ENCODE measurements at places on chromosomes 1 and 21.

- DNase-seq: no peak
These were observed 635.7 kb downstream of the KIF26B start for GRCh38 chr1:245790441-245790840.

GRCh38 chr1:116486424-116486823, 84.4 kb downstream of the CD58 start:
- no peak for DNase-seq

- DNase-seq: no peak
These were observed 290.3 kb upstream of the ADAMTS5 start for GRCh38 chr21:27257226-27257625.

DNA sequence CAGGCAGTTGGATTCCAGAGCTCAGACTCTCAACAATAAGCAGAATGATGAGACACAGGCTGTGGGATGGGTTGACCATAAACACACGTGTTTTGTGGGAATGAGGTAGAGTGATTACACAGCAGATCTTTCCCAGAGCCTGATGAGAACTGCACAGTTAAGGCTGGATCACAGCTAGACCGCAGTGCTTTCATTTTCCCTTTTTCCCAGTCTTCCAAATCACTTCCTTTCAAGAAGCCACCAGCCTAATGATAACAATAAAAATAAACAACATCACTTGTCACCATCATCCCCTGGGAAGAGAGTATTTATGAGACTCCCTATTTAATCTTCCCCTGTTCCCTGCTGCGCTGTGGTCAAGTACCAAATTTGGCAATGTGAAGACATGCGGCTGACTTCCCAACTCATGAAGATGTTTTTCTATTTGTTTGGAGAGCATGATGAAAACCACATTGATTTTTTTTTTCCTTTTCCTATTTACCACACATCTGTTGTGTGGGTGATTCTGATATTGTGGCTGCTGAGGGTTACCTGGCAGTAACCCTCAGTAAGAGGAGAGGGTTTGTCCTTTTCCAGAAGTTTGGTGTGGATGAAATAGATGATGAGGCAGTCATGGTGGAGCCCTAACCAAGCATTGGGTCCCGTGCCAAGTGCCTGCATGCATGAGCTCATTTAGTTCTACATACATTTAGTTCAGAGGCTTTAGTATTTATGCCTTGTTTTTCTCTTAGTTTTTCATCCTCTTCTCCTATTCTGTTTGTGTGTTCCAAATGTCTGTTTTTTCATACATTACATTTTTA, 248.9 kb upstream of the HOOK1 start:
- no peak for DNase-seq

DNA sequence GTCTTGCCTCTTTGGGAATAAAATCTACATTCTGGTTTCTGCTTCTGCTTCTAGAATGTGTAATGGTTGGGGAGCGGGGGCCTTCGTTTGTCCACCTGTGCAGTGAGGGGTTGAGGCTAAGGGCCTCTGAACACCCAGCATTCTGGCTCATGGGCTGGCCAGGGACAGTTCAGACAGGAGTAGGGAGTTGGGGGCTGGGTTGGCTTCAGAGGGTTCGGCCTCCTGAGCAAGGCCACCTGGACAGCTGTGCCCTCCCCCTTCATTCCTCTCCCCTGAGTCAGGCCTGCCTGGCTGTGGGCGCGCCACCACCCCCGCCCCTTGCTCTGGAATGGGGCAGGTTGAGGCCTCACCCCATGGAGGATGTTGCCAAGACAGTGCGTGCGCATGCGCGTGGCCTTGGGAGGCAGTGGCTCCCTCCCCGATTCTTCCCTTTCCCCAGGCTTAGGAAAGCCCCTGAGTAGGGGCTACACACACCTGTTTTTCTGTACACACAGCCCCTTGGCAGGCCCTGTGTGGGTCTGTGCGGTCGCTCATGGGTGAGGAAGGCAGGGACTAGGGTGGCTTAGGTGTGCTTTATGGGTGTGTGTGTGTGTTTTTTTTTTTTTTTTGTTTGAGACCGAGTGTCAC, 57.0 kb downstream of the YARS1 start:
- DNase-seq: no peak

DNA sequence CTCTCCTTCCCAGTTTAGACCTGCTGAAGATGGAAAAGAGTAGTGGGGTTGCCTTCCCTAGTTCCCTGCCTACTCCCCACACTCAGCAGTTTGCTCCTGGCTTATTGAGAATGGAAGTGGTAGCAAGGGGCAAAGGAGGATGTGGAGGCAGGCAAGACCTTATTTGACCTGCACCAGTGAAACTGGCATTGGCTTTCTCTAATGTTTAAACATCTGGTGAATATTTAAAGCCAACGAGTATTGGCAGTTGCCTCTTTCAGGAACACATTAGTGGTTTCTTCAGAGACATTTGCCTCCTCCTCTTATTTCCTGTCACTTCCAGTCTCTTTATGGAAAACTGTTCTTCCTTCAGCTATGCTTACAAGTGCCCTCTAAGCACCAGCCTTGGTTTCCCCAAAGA, 62.4 kb upstream of the VAV3 start:
- DNase-seq: no peak

- DNase-seq: no peak
These were observed 3.0 kb upstream of the SOX13 start for GRCh38 chr1:204069887-204070286.

DNA sequence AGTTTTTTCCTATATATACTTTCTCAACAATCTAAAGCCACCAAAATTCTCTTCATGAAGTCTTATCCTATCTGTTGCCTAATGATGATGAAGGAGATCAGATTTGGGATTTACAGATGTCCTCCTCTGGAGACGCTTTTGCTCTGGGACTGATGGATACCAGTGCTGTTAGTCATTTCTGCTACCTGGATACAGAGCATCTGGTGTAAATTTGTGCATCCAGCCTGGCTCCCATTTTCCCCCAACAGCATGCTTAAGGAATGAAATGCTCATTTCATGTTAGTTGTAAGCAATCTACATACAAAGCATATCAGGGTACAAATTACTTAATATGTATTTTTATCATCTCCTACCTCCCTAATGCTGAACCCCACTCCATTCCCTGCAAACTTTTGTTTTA, 57.7 kb downstream of the HNRNPR start:
- DNase-seq: no peak

DNA sequence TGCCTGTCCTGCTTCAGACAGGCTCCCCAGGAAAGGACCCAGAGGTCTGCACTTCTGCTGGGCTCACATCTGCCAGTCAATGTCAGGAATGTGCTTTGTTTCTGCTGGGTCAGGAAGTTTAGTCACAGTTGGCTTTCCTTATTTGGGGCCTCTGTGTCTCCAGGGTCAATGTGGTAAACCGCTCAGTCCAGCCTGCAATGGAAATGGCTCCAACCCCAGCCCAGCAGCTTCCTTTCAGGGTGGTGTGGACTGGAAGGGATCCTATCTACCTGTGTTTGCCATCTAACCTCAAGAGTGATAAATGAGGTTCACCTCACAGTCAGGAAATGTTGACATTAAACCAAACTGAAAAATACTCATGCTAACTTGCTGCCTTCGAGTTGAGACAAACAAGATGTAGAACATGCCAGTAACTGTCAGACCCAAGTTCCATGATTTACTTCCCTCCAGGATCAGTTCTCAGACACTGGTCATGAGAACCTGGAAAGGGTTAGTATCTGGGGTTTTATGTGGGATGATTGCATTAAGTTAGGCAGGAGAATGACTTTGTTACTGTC, 20.3 kb downstream of the ENO1 start:
- no peak for DNase-seq

GRCh38 chr1:171258429-171258828, 10.1 kb downstream of the FMO1 start:
- no peak for DNase-seq

DNA sequence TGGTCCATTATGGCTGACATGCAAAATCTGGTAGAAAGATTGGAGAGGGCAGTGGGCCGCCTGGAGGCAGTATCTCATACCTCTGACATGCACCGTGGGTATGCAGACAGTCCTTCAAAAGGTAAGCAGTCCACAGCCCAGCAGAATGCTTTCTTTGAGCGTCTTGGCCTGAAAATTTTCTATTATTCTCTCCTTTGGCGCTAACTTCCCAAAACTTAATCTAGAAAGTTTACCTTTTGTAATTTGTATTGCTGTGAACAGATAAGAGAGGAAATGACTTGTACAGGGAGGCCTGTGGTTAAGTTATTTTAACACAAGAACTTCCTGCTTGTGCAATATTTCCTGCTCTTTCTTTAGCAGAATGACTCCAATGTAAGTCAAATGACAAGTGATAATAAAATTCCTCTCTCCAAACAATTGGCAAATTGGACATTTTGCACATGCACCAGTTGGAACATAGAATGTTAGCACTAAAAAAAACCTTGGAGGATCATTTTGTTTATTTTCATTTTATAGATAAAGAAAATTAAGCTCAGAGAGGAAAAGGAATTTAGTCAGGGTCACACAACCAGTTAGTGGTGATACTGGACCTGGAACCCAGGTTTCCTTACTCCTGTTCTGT, 18.9 kb downstream of the CAP1 start:
- no peak for DNase-seq

DNA sequence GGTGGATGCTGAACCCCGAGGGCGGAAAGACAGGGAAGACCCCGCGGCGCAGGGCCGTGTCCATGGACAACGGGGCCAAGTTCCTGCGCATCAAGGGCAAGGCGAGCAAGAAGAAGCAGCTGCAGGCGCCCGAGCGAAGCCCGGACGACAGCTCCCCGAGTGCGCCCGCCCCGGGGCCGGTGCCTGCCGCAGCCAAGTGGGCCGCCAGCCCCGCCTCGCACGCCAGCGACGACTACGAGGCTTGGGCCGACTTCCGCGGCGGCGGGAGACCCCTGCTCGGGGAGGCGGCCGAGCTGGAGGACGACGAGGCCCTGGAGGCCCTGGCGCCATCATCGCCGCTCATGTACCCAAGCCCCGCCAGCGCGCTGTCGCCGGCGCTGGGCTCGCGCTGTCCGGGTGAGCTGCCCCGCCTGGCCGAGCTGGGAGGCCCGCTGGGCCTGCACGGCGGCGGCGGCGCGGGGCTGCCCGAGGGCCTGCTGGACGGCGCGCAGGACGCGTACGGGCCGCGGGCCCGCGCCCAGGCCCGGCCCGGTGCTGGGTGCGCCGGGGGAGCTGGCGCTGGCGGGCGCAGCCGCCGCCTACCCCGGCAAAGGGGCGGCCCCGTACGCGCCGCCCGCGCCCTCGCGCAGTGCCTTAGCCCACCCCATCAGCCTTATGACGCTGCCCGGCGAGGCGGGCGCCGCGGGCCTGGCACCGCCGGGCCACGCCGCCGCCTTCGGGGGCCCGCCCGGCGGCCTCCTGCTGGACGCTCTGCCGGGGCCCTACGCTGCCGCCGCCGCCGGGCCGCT, 20.7 kb downstream of the FOXO6 start:
- DNase-seq: no peak

Measured in GM10248 (cell line).